Hepatocyte (in vitro differentiated cells): ENCODE measurements at places on chromosomes 7 and 10.

DNA sequence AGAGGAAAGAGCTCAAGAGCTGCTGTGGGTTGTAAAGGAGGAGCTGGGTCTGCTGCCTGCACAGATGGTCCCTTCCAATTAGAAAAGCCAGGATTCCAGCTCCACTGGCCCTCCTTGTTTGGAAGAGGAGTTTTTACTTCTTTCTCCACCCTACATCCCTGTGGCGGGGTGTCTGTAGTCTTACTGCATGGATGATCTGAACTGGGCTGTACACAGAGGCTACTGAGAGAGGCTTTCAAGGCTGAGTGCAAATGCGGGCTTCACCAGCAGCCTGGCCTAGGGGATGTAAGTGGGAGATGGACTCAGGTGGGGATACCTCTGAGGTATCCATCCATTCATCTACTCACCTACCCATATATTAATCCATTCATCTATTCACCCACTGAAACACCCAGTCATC, 7.1 kb upstream of the CXCL12 start:
- no peak for DNase-seq

DNA sequence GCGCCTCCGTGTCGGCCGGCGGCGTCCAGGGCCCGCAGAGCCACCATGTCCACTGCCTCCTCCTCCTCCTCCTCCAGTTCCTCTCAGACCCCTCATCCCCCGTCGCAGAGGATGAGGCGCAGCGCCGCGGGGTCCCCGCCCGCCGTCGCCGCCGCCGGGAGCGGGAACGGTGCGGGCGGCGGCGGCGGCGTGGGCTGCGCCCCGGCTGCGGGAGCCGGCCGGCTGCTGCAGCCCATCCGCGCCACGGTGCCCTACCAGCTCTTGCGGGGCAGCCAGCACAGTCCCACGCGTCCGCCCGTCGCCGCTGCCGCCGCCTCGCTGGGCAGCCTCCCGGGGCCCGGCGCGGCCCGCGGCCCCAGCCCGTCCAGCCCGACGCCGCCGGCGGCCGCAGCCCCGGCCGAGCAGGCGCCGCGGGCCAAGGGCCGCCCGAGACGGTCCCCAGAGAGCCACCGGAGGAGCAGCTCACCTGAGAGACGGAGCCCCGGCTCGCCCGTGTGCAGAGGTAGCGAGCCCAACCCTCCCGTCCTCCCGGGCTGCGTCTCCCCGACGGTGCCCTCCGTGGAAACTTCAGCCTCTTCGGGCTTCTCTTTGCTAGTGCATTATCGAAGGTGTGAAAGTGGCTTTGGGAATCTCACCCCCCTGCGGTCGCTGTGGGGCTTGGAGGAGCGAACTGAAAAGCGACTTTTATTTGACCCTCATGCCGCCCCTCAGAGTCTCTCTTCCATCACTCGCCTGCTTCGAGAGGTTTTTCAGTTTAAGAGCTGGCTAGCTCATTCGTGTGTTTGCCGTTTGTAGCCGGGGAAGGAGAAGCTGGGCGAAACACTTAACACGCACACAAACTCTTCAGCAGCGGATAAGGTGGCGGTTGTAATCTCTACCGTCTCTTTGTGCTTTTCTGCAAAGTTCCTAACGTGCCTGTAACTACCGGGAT, 975 bp downstream of the GLCCI1 start:
- peak; percentile 62 for DNase-seq

GRCh38 chr7:151851782-151852181, 25.1 kb downstream of the PRKAG2 start:
- no peak for DNase-seq

- no peak for DNase-seq
Observed at GRCh38 chr10:71649631-71650030, 69.9 kb downstream of the C10orf105 start.
